ENCODE measurements at places on chromosomes 16 and 17.

GRCh38 chr17:81720267-81721071 is 8.4 kb downstream of the SLC25A10 start:
- no peak for DNase-seq

- DNase-seq: peak; percentile 8
These were observed 273.0 kb downstream of the CEP112 start for GRCh38 chr17:65918916-65919315.

DNA sequence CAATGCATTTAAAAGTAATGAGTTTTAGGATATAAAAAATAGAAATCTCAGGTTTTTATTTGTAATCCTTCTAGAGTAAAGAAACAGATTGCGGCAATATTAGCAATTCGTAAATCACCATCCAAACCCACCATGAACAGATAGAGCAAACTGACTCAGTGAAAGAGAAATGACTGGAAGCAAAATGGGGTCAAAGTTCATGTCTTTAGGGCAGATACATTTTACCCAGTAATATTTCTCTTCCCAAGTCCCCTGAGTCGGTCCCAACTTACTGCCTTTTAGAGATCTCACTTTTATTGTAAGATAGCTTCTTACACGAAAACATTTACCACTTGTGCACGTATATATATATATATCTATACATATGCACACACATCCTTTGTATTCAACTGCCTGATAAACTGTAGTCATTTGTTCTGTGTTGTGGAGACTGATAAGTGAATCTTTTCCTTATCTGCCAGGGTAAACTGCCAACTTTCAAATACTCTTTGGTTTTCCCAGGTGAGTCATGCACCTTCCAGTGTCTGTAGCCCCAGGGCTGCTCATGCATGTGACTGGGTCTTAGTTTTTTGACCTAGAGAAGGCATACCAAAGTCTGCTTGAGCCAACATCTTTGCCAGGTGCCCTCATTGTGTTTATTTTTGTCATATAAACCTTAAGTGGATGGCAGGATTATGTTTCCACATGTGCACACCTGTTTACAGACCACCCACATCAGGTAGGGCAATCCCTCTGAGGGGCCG is 7.8 kb upstream of the IRF8 start:
- DNase-seq: no peak

GRCh38 chr16:31117384-31118222 is at the start of gene KAT8:
Gene KAT8, plus strand, starts transcription at chr16:31117664. Its CDS starts 18 bp downstream, at chr16:31117682.
- DNase-seq: peak; percentile 98

GRCh38 chr16:11136600-11136999 is 119.4 kb downstream of the SOCS1 start:
- DNase-seq: no peak

DNA sequence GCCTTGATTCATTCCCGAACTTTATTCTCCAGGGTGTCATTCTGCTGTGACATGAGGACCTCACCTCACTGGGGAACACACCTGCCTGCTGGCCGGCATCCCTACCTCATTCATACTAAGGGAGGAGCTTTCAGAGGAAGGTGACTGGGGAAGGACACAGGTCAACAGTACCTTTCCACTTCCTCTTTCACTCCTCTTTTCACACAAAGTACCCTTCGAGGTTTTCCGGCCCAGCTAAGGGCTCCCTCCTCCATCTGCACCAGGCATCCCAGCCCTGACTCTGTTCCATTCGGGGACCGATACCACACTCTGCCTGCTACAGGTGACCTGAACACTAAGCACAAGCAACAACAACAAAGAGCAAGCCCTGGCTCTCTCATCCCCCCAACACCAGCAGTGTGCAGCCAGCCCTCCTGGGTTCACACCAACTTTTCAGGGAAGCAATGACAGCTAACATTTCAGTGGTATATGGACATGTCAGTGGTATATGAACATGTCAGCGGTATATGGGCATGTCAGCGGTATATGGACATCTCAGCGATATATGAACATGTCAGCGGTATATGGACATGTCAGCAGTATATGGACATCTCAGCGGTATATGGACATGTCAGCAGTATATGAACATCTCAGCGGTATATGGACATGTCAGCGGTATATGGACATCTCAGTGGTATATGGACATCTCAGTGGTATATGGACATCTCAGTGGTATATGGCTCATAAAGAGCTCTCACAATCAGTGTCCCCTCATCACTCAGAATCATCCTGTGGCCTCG is 16.0 kb downstream of the TRIM25 start:
- DNase-seq: no peak

GRCh38 chr16:48611329-48612137 is 1.6 kb upstream of the N4BP1 start:
- DNase-seq: no peak

GRCh38 chr17:50691550-50692447 is 15.9 kb downstream of the ANKRD40 start:
- peak; percentile 66 for DNase-seq

DNA sequence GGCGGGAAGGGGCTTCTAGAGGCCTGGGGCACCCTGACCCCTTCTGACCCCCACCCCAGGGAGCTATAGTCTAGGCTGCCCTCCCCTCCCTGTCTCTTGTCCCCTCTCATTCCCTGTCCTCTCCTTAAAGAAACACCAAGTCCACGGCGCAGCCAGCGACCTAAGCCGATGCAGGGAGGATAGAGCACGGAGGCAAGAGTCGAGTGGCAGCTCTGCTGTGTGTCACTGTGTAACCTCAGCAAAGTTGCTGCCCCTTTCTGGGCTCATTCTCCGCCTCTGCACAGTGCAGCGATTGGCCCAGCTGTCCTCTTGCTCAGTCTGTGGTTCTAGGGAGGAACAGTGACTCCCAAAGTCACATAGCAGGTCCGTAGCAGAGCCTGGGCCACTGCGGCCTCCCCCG is 36.5 kb upstream of the SBK1 start:
- DNase-seq: no peak

GRCh38 chr16:57589374-57589773 is 39.1 kb upstream of the ADGRG1 start:
- DNase-seq: no peak

GRCh38 chr16:80346111-80346632 is 194.6 kb upstream of the DYNLRB2 start:
- no peak for DNase-seq

DNA sequence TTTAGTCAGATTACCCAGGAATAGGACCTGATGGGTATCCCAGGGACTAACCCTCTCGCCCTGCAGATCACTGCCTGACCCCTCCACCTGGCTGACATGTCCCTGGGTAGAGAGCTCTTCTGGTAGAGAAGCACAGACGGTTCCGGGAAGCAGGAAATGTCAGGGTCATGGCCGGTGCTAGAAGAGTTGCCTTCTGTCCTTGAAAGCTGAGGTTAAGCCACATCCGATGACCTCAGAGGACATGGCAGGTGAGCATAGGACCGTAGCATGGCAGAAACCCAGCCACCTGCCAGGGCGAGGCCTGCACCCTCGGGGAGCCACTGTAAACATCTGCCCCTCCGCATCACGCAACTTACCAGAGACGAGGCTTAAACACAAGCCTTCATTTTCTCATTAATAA is 483.7 kb downstream of the SOX9 start:
- no peak for DNase-seq

DNA sequence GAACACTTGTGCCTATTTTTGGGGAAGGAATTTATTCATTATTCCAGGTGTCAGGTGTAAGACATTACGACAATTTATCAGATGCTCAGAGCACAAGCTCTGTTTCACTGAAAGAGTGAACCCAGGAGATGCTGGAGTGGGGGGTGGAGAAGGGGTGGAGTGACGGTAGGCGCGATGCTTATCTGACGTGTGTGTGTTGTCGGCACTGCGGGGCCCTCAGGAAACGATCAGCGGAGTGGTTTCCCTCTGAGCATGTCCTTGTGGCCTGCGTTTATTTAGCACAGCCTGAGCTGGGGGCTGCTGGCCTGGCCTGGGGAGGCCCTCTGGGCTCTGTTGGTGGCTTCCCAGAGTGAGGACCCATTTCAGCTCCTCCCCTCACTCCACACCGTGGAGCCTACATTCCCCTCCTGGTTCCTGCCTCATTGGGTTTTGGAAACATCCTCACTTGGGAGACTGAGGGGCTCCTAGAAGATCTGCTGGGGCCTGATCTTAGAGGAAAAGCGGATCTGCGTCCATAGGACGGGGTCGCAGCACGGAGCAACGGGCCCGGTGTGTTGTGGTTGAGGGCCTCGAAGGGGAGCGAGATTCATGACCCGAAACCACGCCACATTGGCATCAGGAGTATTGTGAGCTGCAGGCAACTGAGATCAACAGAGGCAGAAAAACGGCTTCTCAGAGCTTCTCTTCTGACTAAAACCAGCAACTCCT is 19.0 kb upstream of the GNG13 start:
- no peak for DNase-seq

- DNase-seq: no peak
These were observed 121.1 kb upstream of the XYLT1 start for GRCh38 chr16:17591655-17592405.

GRCh38 chr16:28902909-28903308 is 22.1 kb downstream of the RABEP2 start:
- DNase-seq: no peak

- no peak for DNase-seq
These were observed 9.4 kb downstream of the GJC1 start for GRCh38 chr17:44820631-44821212.
